ENCODE measurements at places on chromosomes 12 and 14. TPM values are rescaled to one million over a fixed set of nuclear protein-coding genes. Genes with fewer than 3 reads are reported as not detected.

GRCh38 chr12:11164384-11164783 lies 6.6 kb upstream of the SMIM10L1 start:
- H3K4me1 ChIP-seq: peaks cover 7% of the 10 kb centered on the region
- peaks cover 8% of the 10 kb centered on the region for H3K36me3 ChIP-seq
- H3K4me3 ChIP-seq: no peak overlapping the region
- H3K27ac ChIP-seq: no peak overlapping the region
- DNase-seq: no peak
- no peaks in the 10 kb centered on the region for H3K27me3 ChIP-seq

- no peaks in the 10 kb centered on the region for H3K36me3 ChIP-seq
- H3K27me3 ChIP-seq: no peaks in the 10 kb centered on the region
- no peak for DNase-seq
- no peaks in the 10 kb centered on the region for H3K4me1 ChIP-seq
Measured at GRCh38 chr14:81400852-81401251, 728 bp upstream of the STON2 start.

DNA sequence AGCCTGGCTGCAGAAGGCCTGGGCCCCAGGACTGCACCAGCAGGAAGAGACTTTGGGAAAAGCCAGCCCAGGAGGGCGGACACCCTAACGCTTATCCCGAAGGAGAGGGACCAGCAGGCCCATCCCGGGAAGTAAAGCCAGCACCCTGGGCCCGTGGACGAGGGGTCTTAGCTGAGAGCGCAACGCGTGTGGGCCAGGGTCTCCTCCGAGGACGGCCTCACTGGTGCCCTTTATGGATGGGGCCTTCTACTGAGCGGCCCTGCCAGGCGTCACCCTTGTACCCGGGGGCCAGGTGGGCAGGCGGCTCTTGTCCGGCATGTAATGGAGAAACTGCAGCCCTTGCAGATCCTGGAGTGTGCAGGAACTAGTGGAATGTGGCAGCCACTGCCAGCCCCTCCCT lies 14.1 kb downstream of the TEDC1 start:
- H3K36me3 ChIP-seq: no peaks in the 10 kb centered on the region
- no peak overlapping the region for H3K27ac ChIP-seq
- no peaks in the 10 kb centered on the region for H3K27me3 ChIP-seq
- no peaks in the 10 kb centered on the region for H3K4me1 ChIP-seq
- no peak for DNase-seq

DNA sequence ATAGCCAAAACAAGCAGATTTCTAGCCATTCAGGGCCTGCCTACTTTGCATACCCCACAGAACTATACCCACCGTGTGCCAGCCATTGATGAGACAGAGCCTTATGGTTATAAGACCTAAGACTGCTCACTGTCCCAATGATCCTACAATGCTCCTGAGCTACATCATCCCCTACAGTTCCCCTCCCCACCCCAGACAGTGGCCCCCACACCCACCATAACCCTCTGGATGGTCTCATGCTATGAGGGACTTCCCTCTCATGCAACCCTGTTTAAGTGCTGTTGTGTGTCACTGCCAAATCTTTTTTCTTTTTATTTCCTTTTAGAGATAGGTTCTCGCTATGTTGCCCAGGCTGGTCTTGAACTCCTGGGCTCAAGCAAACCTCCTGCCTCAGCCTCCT lies 75.9 kb downstream of the CHST11 start:
- no peaks in the 10 kb centered on the region for H3K4me1 ChIP-seq
- H3K36me3 ChIP-seq: no peaks in the 10 kb centered on the region
- no peak overlapping the region for H3K27ac ChIP-seq

DNA sequence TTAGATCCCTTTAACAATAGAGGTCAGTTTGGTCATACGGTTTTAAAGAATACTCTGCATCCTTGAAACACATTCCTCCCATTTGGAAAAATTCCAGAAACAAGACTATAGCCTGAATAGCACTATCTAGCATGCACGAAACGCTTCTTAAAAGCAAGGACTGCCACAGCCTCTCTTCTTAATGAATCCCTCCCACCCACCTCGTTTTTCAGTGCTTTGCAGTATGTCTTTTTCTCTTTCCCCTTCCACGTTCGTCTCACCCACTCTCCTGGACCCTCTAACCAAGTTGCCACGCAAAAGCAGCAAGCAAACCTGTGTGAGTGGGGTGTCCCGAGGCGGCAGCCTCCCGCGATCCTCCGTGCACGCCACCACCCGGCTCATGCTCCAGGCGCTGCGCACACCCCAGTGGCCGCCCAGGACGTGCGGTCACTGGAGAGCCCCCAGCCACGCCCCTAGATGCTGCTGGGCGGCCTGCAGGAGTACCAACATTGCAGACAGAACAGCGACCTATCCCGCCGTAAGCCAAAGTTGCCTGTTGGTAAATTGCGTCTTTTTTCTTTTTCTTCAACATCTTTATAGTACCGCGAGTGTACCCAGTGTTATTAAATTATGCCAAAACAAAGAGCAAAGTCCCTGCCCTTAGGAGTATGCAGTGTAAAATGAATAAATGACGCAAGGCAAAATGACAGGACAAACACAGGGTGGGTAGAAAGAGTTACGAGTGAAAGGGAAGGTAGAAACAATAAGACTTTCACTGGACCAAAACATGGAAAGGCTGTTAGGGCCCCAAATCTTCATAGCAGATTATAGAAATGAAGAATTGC lies at the start of gene SLC38A4:
Gene SLC38A4, minus strand, starts transcription at position 407 of the 824 bp plus-strand sequence. CDS start 32,926 bp downstream, outside the sequence.
- DNase-seq: no peak
- H3K4me1 ChIP-seq: 0 out of 2 replicates have a peak, but pooled peaks cover 4% of the 10 kb centered on the region
- H3K4me3 ChIP-seq: peak within 1 kb of the TSS; percentile 63
- no peak within 1 kb of the TSS for H3K27ac ChIP-seq
- no peaks in the 10 kb centered on the region for H3K36me3 ChIP-seq

DNA sequence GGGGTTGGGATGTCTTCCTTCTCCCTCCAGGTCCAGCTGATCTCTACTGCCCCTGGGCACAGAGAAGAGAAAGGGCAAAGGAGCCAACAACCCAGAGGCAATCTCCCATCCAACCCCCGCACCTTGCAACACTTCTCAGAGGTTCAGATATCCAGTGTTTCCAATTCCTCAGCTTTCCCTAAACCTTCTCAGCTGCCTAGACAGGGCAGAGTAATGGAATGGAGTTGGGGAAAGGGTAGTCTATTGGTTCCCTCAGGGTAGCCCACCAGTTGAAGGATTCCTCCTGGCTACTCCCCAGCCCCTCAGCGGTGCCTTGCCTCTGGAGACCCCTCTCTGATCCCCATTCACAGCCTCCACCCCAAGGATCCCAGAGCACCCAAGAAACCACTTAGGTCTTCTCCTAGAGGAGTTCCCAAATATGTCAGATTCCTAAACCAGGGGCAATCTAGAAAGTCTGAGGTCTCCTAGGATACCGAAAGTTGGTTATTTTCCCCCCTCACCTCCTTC lies 537 bp downstream of the NFE2 start:
- no peak for DNase-seq
- no peak overlapping the region for H3K27ac ChIP-seq
- no peaks in the 10 kb centered on the region for H3K36me3 ChIP-seq
- peaks cover 14% of the 10 kb centered on the region for H3K4me1 ChIP-seq

- no peaks in the 10 kb centered on the region for H3K36me3 ChIP-seq
- DNase-seq: no peak
- H3K27ac ChIP-seq: peak overlapping the region; percentile 96
- H3K4me3 ChIP-seq: peak overlapping the region; percentile 81
Measured at GRCh38 chr12:122420471-122421162, 1.9 kb downstream of the CLIP1 start.

DNA sequence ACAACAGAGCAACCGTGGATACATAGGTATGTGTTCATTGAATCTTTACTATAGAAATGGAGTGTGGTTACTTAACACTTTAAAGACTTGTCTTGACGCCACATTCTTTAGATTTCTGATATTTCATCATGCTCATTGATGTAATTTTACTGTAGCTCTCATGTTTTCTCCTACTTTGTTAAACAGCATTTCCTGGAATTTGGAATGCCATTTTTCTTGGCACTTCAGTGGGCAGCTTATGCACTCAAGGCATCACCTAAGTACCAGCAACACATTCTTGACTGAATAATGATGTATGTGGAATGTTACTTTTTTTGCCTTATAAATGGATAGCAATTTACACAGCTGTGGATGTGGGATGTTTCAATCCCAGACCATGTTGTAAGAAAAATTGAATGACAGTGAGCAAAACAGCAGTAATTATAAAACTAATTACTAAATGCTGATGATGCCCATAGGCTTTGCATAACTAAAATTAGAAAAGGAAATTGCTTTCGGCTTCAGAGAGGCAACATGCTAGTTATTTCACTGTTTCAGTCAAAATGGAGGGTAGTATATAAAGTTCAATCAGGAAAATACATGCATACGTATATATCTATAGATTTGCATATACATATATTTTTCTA lies 298.5 kb downstream of the NPAS3 start:
- no peak for DNase-seq
- no peaks in the 10 kb centered on the region for H3K4me1 ChIP-seq
- H3K27ac ChIP-seq: no peak overlapping the region
- no peaks in the 10 kb centered on the region for H3K36me3 ChIP-seq

TMEM117 gene
- total RNA-seq: 5.5 TPM

- no peak for DNase-seq
- H3K4me3 ChIP-seq: no peak overlapping the region
- H3K27ac ChIP-seq: no peak overlapping the region
Measured at GRCh38 chr12:48973531-48973930, 2.0 kb upstream of the WNT10B start.

DNA sequence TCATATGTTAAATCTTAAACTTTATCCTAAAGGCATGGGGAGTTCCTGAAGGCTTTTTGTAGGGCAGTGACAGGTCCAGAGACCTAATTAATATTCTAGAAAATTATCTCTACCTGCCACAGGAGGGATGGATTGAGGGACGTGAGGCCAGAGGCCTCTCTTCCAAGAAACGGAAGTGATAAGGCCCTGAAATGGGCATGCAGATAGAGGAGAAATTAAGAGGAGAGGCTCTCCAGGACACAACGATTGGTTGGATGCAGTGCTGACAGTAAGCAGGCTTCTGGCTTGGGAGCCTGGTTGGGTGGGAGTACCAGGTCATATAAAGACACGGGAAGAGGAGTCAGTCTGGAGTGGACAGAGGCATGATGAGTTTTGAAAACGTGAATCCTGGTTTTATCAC lies 3.1 kb upstream of the BORCS5 start:
- H3K4me1 ChIP-seq: peaks cover 11% of the 10 kb centered on the region
- no peaks in the 10 kb centered on the region for H3K27me3 ChIP-seq
- DNase-seq: no peak
- H3K27ac ChIP-seq: no peak overlapping the region

DNA sequence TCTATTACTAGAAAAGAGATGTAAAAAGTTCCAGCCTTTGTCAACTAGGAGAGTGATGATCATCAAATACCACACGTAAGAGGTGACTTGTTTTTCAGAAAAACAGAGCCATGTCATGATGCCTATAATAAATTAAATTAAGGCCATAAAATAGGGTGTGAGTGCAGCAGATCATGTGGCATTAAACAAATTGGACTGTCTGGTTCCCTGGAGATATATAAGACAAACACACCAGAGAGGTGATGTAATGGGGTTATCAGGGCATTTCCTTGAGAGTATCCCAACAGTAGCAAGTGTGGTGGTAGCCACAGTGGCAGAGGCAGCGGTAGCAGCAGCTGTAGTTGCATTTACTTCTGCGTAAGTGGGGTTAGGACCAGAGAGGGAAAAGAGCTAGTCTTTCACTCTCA lies 14.6 kb upstream of the GALNT6 start:
- H3K36me3 ChIP-seq: no peaks in the 10 kb centered on the region
- no peak overlapping the region for H3K27ac ChIP-seq
- H3K4me1 ChIP-seq: no peaks in the 10 kb centered on the region
- H3K4me3 ChIP-seq: no peak overlapping the region

DNA sequence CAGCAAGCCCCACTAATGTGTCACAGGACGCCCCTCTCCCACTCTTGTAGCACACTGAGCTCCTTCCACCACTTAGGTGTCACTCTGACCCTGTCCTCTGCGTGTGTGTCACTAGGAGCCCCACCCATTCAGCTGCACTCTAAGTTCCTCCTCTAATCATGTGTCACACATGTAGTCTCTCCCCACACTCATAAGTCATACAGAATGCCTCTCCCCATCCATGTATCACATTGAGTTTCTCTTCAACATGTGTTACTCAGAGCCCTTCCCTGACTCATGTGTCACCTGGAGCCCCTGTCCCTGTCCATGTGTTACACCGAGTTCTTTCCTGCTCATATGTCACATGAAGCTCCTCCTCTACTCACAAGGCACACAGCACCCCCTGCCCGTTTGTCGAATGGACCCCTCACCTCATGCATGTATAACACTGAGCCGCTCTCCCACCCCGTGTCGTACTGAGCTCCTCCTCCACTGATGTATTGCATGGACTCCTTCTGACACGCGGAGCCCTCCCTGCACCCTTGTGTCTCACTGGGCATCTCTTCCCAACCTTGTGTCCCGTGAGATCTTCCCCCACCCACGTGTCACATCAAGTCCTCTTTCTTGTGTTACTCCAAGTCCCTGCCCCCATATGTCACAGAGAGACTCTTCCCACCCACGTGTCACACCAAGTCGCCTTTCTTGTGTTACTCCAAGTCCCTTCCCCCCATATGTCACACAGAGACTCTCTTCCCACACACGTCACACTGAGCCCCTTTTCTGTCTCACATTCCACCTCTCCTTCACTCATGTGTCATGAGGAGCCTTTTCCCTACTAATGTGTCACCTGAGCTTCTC lies 31.0 kb downstream of the RTL1 start:
- no peak for DNase-seq
- no peaks in the 10 kb centered on the region for H3K36me3 ChIP-seq
- no peak overlapping the region for H3K27ac ChIP-seq
- no peak overlapping the region for H3K4me3 ChIP-seq

DNA sequence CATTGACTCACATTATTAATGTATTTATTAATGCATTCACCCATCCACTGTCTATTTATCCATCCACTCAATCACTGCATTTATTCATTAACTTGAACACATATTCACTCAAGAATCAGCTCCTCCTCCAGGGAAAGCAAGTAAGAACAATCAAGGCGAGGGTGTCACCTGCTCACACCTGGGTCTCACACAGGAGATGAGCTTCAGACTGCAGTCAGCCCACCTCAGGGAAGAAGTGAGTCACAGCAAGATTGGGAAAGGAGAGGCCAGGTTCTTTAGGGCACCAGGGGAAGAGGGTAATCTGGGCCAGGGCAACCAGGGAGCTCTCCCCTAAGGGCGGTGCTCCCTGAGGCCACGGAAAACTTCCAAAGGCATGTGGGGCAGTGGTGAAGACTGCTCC lies 367.3 kb downstream of the BCL11B start:
- H3K27me3 ChIP-seq: no peaks in the 10 kb centered on the region
- no peak for DNase-seq
- no peak overlapping the region for H3K27ac ChIP-seq
- no peaks in the 10 kb centered on the region for H3K4me1 ChIP-seq
- no peaks in the 10 kb centered on the region for H3K36me3 ChIP-seq
- no peak overlapping the region for H3K4me3 ChIP-seq

BDKRB1 gene
- total RNA-seq: not detected

All from Panc1 (cell line).